ENCODE measurements at places on chromosomes 1 and 21.

GRCh38 chr1:95440511-95440910 lies 206.5 kb downstream of the RWDD3 start:
- DNase-seq: no peak

DNA sequence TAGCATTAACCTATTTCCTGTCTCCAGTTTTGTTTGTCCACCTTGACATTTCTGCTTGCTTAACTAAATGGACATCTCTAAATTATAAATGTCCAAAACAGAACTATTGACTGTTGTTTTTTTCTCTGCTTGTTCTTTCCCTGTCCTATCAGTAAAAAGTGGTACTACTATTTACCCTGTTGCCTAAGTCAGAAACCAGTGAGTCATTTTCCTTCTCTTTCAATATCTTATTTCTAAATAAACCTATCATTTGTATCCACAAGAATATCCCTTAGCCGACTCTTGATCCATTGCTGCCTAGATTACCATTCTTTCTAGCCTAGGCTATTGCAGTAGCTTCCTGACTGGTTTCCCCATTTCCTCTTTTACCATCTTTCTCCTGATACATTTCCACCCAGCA lies 22.5 kb downstream of the MIER1 start:
- DNase-seq: no peak

- no peak for DNase-seq
Observed at GRCh38 chr1:232293361-232293760, 336.6 kb downstream of the SIPA1L2 start.

GRCh38 chr1:39973503-39974135 lies 18.7 kb downstream of the MFSD2A start:
- peak; percentile 55 for DNase-seq

All from stimulated activated CD8-positive, alpha-beta memory T cell treated with anti-CD3 and anti-CD28 coated beads, Interleukin-2, amount 100 ng/mL, for 1 hour (primary cell).